ENCODE measurements at places on chromosomes 2 and 18.

- no peak for DNase-seq
Observed at GRCh38 chr2:133591164-133591563, 22.9 kb upstream of the NCKAP5 start.

DNA sequence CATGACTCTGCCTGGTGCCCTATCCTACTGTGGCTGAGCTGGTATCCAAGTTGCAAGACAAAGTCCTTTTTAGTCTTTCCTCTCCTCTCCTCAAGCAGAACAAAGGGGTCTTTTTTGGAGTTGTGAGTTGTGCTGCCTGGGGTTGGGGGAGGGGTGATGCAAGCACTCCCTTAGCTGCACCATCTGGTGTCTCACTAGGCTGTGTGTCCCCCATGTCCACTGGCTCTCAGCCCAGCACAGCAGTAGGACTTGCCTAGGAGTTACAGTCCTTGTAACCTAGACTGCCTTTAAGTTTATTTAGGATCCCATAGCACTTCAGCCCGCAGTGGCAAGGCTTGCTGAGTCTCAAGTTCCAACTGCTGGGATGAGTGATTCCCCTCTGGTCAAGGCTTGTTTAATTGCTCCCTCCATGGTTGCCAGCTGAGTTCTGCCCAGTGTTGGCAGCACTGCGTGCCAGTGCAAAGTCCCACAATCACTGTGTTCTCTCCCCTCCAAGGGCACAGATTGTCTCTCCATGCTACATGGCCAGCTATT lies 13.2 kb upstream of the ILKAP start:
- DNase-seq, result no peak

DNA sequence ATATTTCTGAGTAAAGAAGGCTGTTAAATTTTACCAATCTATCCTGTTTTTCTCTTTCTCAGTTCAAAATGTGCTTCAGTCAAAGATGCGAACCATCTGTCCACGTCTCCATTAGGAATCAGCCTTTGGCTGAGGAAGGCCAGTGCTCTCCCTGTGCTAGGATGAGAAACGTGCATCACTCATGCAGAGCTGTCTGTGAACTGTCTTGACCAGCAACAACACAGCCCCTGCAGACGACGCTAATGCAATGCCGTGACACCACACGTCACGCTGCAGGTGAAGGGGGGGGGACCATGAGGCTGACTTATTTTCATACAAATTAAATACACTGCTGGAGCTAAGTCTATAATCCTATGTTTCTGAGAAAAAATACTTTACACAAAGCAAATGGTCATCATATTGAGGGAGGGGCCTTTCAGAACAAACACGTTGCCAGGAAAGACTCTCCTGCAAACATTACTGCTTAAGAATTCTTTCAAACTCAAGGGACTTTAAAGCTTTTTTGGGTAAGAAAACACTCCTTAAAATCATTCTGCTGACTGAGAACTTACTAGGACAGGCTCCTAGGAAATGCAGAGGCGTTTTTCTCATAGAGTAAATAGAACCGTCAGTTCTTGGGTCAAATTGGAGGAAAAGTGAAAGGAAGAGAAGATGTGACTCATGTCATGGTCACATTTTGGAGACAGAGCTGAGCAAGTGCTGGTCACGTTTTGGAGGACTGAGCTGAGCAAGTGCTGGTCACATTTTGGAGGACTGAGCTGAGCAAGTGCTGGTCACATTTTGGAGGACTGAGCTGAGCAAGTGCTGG lies 97.0 kb downstream of the MBP start:
- no peak for DNase-seq

DNA sequence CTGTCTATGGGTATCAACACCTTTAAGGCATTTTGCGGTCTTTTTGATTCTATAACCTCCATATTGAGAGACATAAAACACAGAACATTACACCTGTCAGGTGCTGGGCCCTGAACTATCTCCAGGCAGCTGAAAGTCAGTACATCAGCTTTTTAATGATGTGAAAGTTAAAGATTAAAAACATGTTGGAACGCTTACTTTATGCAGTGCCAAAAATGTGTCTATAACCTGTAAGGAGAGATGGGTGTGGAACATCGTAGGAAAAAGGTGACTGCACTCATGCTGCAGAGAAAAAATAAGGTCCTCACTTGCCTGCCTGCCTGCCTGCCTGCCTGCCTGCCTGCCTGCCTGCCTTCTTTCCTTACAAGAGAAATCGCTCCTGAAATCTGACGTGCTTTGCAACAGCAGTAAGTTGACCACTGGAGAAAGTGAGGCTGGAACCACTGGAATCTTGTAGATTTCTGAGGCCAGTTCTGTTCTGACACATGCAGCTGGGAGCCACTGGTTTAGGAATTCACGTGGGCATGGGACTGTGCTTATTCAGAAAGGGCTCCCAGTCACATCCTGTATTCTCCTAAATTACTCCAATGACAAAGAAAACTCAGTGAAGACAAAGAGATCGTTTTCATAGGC lies 34.1 kb downstream of the BCL11A start:
- DNase-seq, result peak; percentile 48

DNA sequence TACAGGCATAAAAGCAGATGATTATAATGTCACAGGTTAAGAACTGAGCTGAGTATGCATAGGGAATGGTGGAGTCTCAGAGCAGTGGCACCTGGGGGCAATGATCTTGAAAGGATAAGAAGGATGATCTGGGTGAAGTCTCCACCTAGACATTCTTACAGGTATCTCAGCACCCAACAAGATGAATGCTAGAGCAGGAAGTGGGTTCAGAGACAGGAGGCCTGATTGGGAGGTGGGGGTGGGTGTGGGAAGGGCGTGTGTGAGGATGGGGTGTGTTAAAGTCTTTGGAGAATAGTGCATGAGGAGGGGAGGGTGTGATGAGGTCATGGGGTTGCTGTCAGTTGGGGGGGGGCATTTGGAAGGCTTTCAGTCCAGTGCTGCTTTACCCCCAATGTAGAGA lies 78.8 kb upstream of the UPP2 start:
- no peak for DNase-seq

GRCh38 chr2:47310801-47311560 lies 92.0 kb upstream of the MSH2 start:
- no peak for DNase-seq

GRCh38 chr18:23451491-23451890 lies 1.6 kb upstream of the RIOK3 start:
- DNase-seq, result no peak

DNA sequence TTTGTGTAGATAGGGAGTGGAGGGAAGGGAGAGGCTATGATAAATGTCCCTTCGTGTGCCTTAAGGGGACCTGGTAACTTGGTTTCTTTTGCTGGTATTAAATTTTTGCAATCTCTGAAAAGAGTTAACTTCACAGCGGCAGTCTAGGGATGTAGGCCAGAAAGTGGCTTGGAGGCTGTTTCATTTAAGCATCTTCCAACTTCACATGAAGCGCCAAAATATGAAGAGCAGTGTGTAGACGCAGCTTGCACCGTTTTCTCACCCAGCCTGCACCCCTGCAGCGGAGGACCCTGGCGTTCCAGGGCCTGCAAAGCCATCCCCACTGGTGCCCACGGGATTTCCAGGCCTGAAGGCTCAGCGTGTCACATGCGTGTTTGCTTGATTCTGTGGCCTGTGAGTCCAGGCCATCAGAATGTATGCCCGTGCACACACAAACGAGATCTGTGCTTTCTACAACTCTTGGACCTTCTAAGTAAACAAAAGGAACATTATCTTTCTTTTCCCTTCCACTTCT lies 87.2 kb upstream of the EPB41L3 start:
- DNase-seq, result no peak

DNA sequence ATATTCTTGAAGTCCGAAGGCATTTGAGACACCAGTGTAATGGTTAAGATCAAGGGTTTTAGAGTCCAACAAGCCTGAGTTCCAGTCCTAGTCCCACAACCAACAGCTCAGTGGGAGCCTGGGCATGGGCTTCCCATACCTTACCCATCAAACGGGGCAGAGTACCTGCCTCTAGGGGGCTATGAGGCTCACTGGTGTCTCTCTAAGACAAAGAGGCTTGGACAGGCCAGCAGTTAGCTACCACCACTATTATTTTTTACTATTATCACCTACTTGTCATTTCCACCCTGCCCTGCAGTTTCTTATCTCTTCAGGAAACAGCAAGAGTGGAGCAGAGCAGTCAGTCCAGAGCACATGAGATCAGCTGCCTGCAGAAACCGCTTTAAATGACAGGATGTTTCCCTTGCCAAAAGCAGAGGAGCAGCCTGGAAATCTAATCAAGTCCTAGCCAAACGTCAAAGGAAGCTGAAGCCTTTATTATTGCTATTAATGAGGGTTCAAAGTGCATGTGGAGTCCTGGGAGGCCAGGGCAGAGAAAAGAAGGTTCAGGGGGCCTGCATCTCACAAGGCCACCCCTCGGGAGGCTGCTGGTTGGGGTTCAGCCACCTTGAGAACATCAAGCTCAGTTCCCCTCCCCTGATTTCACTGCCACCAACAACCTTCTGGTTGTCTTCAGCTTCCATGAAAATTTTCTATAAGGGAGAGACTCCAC lies 66.6 kb downstream of the STPG4 start:
- no peak for DNase-seq

DNA sequence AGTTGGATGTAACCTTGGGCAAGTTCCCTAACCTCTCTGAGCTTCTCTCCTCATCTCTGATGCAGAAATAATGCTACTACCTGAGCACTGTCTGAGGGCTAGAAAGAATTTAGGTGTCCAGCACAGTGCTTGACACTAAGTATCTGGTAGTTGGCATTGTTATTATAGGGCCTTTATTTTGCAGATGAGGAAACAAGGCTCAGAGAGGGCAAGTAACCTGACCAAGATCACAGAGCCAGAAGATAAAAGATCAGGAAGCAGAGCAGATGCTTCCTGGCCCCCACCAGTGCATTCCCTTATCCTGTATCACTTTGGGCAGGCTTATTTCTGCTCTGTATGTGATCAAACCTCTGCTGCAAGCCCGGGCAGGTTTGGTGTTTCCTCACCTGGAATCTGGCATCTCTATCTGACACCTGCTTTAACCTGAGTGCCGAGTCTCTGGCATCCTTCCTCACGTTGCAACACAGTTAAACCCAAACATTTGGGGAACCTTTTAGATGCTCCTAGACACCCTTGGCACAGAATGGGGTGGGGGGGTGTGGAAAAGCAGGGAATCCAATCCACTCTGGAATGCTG lies 69.9 kb downstream of the PLB1 start:
- no peak for DNase-seq

DNA sequence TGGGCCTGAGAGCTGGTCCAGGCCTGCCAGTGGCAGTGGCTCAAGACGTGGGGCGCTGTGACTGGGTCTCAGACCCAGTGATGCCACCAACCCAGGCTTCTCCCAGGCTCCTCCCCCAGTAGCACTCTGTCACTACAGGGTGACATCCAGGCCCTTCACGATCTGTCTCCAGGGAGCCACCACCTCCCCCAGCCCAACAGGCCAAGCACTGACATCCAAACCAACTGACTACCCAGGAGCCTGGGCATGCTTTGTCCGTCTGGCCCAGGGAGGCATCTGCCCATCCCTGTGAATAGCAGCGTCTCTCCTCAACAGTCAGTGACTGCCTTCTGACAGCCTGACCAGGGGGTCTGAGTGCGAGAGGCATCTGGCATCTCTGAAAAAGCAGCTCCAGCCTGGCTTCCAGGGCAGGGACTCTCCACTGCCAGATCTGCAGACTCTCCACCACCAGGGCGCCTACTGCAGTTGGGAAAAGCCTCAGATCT lies 13.0 kb downstream of the TEX44 start:
- no peak for DNase-seq

- no peak for DNase-seq
Observed at GRCh38 chr2:32836933-32837332, 109.8 kb upstream of the LTBP1 start.

DNA sequence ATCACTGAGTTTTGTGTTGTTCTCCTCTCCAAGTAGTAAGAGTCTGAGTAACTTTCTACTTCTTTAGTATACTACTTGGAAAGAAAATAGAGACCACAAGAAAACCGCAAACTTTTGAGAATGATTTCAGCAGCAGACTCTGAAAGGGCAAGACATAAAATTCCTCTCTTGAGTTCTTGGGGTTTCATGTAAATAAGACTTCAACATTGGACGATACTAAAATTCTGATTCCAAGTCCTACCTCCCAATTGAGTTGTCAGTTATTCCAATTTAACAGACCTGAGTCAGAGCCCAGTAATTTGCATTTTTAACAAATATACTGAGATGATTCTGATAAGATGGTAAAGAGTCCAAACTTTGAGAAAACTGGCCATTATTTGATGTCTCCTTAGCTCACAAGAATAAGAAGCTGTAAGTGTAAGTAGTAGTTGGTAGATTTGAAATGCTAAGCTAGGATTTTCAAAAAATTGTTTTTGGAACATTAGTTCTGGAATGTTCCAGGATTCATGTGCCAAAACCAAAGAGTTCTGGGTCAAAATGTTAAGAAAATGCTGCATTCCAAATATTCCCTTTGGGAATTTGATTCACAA lies 261.6 kb upstream of the SPOPL start:
- no peak for DNase-seq

- DNase-seq, result no peak
Observed at GRCh38 chr2:237238249-237238648, 152.6 kb downstream of the COPS8 start.

DNA sequence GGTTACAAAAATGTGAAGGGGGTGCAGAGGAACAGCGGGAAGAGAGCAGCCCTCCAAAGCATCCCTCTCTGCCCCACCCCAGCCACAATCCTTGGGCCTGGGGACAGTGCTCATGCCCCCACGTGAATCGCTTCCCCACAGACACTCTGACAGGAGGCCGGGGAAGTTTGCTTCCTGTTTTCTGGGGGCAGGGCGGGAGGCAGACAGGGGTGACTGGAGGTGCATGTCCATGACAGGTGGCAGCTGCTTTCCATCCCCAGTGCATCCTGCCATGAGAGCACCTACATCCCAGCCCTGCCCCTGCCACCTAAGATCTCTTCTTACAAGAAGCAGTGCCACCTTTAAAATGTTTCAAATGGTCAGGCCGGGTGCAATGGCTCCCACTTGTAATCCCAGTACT lies 47.2 kb upstream of the UBE2F start:
- DNase-seq, result no peak

GRCh38 chr2:132401326-132401725 lies 15.3 kb upstream of the GPR39 start:
- no peak for DNase-seq

- DNase-seq, result no peak
Observed at GRCh38 chr2:46142546-46143428, 154.4 kb upstream of the EPAS1 start.

DNA sequence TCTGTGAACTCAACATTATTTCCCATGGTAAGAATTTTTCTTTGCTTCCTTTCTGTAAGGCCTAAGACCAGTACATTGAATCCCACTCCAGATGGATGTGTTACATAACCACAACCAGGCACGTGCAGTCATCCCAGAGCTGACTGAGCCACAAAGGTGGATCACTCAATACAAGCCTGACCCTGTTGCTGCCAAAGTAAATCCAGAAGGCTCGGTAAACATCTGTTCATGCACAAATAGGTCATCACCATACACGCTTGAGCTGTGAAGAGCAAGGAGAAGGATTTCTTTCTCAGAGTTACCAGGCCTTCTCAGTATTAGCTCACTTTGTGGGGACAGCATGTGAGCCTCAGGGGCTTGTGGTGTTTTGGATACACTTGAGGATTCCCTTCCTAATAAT lies 791.4 kb upstream of the FANCL start:
- no peak for DNase-seq

- DNase-seq, result peak; percentile 94
Observed at GRCh38 chr2:207258263-207258991, 92.7 kb upstream of the KLF7 start.

GRCh38 chr2:7467782-7468447 lies 550.7 kb downstream of the RNF144A start:
- DNase-seq, result no peak

GRCh38 chr2:63861220-63861822 lies 19.6 kb downstream of the UGP2 start:
- no peak for DNase-seq

GRCh38 chr2:104938231-104938941 lies 84.5 kb downstream of the POU3F3 start:
- no peak for DNase-seq

Measured in non-pigmented ciliary epithelial cell (primary cell).